ENCODE measurements at places on chromosomes 6 and 20.
A peak's percentile ranks its signal among the peaks of the same experiment; 100 is the strongest.

DNA sequence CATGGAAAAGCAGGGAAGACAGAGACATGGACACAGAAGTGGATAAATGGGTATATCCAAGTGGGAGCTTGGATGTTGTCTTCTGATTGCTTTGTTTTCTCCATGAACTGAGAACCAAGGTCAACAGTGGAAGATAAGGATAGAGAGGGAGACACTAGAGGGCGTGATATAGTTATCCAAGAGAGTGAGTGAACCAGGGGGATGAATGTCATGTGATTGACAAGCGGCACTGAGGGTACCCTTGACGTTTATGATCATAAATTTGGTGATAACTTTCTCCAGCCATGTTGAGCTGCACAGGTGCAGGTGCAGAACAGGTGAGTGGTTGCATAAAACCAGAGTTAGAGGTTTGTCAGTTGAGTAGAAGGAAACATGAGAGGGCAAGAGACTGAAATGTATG, 20.7 kb downstream of the EBF4 start:
- DNase-seq = no peak

- DNase-seq = no peak
These were observed 82.3 kb downstream of the CD164 start for GRCh38 chr6:109299776-109300564.

DNA sequence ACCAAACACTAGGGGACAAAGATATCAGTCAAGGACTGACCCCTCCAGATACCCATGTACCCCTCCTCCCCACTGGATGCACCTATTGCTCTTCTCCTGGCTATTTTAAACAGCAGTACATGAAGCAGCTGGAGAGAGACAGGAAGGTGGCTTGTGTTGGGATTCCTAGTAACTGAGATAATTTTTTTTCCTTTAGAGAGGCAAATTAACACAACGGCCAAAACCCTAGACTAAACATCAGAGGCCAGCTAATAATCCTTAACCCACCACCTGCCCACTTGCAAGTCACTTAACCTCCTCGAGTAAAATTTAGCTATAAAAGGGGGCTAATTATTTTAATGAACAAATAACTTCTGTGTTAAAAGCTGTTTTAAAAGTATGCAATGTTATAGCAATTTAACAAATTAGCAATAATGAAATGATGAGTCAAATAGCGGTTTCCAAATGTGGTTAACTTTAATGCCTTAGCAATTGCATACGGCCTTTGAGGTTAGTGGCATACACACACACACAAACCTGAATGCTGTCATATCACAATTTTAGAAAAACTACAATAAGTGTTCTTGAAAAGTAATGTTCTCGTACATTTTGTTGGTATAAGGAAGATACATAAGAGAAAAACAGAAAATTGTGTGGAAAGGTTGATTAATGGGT, 151.7 kb downstream of the FRK start:
- no peak for DNase-seq

GRCh38 chr6:142694054-142694453, 250.9 kb downstream of the HIVEP2 start:
- no peak for DNase-seq

DNA sequence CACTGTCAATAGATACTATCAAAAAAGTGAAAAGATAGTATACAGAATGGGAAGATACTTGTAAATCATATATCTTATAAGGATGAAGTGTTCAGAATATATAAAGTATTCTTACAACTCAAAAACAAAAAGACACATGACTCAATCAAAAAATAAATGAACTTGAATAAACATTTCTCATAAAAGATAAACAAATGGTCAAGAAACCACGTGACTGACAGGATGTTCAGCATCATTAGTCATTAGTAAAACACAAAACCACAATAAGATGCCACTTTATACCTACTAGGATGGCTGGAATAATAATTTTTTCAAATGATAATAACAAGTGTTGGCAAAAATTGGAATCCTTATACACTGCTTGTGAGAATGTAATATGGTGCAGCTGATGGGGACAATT, 729.1 kb upstream of the HS3ST5 start:
- no peak for DNase-seq

DNA sequence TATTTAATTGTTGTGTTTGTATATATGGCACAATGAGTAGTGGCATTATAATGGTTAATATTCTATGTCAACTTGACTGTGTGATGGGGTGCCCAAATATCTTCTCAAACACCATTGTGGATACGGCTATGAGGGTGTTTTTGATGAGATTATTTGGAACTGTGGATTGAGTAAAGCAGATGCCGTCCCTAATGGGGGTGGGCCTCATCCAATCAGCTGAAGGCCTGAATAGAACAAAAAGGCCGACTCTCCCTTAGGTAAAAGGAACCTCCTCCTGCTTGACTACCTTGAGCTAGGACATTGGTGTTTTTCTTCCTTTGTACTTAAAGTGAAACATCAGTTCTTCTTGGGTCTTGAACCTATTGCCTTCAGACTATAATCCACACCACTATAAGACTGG, 207.8 kb downstream of the WDR27 start:
- no peak for DNase-seq

DNA sequence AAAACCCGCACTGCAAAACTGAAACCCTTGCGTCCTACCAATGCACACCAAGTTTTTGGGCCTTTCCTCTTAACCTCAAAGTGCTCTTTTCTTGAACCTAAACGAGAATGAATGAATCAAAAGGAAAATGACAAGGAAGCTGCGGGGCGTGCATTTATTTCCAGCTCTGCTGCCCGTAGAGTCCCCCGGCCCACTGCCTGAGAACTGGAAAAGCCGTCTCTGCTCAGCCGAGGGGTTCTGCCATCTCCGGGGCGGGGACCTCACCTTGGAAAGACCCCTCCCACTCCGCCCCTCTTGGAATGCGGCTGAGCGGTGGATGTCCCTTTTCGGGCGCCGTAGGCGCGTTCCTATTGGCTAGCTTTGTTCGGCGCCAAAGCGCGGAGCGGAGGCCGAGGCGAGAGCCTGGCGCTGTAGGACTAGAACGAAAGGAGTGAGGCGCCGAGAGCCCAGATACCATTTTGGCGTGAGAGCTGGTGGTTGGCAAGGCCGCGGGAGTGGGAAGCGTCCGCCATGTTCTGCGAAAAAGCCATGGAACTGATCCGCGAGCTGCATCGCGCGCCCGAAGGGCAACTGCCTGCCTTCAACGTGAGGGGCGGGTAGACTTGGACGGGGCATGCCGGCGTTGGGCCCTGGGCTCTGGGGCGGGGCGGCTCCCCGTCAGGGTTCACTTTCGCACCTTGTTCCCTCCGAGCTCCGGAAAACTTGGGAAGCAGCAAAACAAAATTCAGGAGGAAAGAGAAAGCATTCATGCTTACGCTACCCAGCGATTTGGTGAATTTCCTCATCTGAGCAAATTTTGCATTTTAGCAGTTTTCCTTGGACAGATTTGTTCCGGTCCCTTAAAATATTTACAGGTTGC, at the start of gene GINS1:
Gene GINS1 (plus strand): TSS at position 363 of the 859 bp plus-strand sequence. CDS start 148 bp downstream, at position 511.
- peak; percentile 76 for DNase-seq
